ENCODE measurements at places on chromosomes 3 and 15.

DNA sequence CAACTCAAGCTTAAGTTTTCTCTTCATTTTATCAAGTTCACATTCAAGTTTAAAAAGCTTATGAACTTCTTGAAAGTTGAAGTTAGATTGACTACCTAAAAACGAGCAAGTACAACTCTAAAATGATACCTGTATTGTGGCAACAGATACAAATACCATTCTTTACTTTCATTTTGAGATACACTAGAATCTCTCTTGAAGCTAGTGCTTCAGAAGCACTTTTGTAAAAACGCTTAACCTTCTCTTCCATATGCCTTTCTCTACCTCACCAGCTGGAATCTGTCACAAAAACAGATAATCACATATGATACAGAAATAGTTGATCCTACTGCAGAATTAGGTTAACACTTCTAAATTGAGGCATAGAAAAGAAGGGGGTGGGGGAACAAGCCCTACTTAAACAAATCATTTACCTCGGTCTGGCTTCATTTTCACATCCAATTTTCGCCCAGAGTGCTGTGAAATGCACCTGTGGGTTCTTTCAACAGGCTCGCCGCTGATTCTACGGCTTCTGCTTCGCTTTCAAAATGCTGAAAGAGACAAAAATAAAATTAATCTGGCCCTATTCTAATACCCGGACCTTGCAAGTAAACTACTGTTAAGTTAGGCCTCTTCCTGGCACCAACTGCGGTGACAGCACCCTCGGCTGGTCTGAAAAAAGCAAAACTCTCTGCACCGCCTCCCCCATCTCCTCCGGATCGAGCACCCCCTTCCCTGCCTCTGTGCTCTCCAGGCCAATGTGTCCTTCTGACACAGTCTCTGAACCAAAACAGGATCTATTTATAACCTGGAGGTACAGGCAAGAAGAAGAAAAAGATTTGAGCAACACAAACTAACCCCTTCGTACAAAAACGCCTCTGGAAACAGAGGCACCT is 1.4 kb downstream of the ATOSA start:
- DNase-seq, result no peak

DNA sequence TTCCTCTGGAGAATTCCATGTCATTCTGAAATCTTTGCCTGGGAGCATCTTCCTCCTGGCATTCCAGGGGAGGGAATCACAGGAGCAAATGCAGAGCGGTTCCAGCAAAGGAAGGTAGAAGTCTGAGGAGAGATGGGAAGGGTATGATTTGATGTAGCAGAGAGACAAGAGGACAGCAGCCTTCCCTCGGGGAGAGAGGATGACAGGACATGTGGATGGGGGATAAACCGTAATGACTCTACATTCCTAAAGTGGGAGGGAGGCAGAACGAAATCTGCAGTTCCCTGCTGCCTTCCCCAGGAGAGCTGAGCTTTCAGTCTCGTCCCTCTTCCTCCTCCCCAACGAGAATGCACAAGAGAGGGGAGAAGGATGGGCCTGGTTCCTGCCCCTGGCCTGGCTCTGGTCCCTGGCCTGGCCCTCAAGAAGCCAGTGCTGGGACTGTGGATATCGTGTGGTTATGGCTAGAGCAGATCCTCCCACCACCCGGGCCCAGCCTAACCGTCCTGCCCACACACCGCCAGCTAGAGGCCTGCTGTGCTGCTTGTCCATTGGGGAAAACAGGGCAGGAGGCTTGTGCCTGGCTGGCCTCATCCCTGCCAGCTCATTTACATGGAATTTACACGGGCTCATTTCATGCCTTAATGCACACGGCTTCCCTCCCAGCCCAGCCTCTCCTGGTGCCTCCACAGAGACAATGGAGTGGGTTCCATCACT is 26.6 kb downstream of the SEMA7A start:
- no peak for DNase-seq

- no peak for DNase-seq
These were observed 19.3 kb downstream of the POMGNT2 start for GRCh38 chr3:43086460-43087165.

DNA sequence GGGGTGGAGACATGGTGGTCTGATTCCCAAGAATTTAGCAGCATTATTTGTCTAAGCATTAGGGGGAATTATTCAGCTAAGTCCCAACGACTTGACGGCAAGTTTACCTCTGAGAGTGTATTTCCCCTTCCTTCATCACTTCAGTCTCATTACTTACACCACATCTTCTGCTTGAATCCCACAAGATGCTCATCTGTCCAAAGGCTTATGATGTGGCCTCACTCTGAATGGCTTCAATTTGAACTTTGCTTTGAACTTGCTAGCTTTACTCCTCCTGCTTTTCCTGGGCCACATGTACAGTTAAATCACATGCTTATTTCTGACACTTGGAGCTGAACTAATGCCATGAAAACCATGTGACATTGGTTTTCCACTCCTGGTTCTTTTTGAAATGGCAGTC is 231.3 kb upstream of the SATB1 start:
- DNase-seq, result no peak

- no peak for DNase-seq
These were observed 96.0 kb downstream of the IQSEC1 start for GRCh38 chr3:12977117-12977808.

DNA sequence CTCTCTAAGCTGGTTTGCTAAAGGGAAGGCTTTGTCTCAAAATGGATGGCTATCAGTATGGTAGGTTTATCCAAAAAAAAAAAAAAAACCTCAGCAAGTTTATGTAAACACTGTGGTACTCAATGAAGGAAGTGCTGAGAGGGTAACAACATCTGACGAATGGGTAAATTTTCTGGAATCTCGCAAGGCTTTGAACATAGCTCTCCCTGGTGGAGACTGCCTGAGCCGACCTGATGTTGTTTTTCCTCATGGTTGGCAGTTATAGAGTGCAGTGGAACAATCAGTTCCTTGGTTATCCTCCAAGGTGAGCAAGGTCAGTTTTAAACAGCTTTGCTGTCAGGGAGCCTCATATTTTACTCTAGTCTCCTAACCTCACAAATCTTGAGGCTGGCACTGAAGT is 94.6 kb downstream of the ZPLD1 start:
- no peak for DNase-seq

GRCh38 chr3:9247941-9248521 is 1.4 kb downstream of the SRGAP3 start:
- DNase-seq, result no peak

DNA sequence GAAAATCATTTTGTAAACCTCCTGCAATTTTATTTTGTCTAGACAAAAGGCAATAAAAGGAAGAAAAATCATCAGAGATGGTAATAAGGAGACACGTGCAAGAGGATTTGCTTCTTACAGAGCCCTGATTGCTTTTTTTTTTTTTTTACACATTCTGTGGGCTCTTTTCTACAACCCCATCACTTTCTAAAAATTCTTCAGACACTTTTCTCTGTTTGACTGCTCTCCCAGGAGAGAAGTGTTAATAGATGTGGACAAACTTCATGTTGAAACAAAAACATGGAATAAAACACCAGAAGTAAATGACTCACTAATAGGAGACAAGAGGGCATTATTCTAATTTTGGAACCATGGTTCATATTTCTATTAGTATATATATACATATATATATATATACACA is 114.4 kb upstream of the TPRG1 start:
- no peak for DNase-seq

DNA sequence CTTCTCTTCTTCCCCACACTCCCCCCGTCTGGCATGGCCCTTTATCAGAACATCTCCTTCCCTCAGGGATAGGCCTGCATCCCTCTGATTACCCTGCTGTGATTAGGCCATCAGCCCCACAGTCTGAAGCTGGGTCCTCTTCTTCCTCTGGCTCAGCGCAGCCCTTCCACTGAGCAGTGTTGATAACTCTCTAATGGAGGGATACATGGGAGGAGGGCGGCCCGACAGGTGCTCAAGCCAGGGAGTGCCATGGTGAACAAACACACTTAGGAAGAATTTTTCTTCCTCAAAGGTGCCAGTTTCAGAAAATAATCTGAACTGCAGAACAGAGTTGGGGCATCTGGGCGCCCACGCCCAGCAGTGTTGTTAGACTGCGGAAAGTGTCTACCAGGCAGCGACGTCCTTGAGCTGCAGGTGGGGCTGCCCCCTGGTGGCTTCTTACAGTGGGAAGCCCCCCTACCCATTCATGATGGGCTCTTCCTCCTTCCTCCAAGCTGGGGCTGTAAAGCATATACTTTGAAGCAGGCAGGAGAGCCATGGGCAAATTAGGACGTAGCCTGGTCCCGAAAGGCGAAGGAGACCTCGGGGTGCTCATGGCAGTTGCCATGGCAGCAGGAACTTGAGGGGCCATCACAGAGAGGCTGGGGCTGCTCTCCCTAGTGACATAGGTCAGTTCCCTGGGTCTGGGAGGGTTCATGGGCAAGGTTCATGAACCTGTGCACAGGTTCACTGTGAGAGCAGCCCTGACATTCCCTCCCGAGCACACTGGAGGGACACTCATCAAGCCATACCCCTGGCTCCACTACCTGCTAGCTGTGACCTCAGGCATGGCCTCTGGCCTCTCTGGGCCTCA is 33.2 kb upstream of the NR2C2 start:
- DNase-seq, result no peak

- no peak for DNase-seq
These were observed 701.4 kb upstream of the LMCD1 start for GRCh38 chr3:7800006-7800780.

- DNase-seq, result no peak
These were observed 427.6 kb downstream of the TBL1XR1 start for GRCh38 chr3:176769547-176770190.

GRCh38 chr3:9869955-9870354 is 10.1 kb downstream of the CIDEC start:
- DNase-seq, result no peak

DNA sequence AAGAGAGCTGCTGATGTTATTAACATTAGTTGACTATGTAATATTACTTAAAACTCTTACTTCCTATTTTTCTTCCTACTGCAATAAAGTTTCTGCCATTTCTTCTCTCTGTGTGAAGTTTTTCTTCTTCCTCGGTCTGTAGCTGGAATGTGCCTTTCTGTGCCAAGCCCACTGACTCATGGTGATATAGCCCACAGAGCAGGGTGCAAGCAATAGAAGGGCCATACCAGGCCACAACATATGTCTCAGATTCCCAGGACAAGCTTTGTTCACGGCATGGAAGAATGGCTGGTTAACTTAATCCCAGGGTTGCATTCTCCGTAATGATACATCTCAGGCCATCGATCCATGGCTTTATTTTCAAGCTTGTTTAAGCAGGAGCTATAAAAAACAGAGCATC is 815.3 kb downstream of the TUSC7 start:
- DNase-seq, result no peak

- DNase-seq, result no peak
These were observed 2.3 kb downstream of the PHLDB2 start for GRCh38 chr3:111861391-111861790.

- DNase-seq, result no peak
These were observed 85.6 kb upstream of the ABHD17C start for GRCh38 chr15:80609512-80609946.

GRCh38 chr15:57730876-57731275 is 24.4 kb downstream of the POLR2M start:
- no peak for DNase-seq

GRCh38 chr3:134309987-134310700 is 59.5 kb upstream of the RYK start:
- DNase-seq, result no peak

GRCh38 chr3:58564456-58565160 is 12.6 kb downstream of the FAM107A start:
- no peak for DNase-seq

- no peak for DNase-seq
These were observed 6.4 kb downstream of the ZDHHC23 start for GRCh38 chr3:113954091-113954685.

DNA sequence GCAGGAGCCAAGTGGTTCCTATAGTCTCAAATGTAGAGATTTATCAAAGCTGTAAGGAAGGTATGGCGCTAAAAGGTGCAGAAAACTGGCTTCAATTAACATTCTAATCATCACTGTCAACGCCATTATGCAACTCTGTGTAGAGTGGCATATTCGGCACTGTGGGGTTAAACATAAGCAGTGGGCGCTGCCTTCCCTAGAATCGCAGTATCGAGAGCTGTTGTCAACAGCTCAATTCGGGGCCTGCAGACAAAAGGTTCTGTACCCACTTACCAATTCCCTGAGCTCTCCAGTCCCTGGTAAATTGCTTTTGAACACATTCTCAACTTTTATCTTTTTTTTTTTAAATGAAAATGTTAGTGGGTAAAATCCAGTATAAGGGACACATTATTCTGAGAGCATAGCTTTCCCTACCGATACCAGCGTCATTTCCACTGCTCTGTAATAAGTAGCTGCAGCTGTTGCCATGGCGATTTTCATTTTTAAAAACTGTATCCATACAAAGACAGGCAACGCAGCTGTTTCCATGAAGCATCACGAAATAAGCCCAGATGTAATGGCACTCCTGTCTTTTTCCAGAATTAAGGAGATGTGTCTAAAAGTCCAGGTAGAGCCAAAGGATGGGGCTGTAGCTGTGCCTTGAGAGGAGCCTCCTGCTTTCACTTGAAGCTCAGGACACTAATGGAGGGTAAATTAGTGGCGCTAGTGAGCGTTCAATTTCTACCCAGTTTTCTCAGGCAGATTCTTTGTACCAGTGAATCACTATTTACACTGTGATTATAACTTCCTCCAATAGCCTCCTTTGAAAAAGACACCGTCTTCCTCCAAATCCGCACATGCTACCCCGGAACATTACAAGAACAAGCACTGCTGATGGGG is 250.3 kb downstream of the SLC9A9 start:
- no peak for DNase-seq

- DNase-seq, result no peak
These were observed 105.0 kb downstream of the FOXP1 start for GRCh38 chr3:71478568-71478967.

DNA sequence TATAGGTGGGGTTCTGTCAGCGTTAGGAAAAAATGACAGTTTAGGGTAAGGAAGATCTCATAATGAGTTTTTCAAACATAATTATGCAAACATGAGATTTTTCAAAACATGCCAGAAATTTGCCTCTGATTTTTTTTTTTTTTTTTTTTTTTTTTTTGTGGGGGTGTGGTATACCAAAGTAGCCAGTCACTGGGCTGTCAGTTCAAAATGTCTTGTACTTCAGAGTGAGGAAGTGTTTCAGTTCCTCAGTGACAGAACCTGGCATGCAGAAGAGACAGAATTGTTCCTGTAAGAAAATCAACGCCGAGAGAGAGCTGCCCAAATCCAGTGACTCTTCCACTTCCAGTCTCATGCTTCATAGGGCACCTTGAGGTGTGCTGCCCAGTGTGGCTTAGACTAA is 9.7 kb downstream of the NCBP2 start:
- no peak for DNase-seq

DNA sequence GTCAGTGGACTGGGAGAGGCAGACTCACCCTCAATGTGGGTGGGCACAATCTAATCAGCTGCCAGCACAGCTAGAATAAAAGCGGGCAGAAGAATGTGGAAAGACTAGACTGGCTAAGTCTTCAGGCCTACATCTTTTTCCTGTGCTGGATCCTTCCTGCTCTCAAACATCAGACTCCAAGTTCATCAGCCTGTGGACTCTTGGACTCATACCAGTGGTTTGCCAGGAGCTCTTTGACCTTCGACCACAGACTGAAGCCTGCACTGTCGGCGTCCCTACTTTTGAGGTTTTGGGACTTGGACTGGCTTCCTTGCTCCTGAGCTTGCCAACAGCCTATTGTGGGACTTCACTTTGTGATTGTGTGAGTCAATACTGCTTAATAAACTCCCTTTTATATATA is 68.0 kb downstream of the CNTN3 start:
- DNase-seq, result no peak

GRCh38 chr15:80733460-80733859 is 38.4 kb downstream of the ABHD17C start:
- DNase-seq, result no peak

GRCh38 chr3:114126461-114126860 is 52.4 kb downstream of the DRD3 start:
- no peak for DNase-seq

- no peak for DNase-seq
These were observed 76.3 kb upstream of the ARHGEF3 start for GRCh38 chr3:56878074-56878473.

GRCh38 chr3:16419640-16420241 is 93.8 kb downstream of the RFTN1 start:
- no peak for DNase-seq
